ENCODE measurements at places on chromosomes 4 and X.

- no peak for DNase-seq
Measured at GRCh38 chr4:153227469-153228075, 23.3 kb downstream of the TRIM2 start.

DNA sequence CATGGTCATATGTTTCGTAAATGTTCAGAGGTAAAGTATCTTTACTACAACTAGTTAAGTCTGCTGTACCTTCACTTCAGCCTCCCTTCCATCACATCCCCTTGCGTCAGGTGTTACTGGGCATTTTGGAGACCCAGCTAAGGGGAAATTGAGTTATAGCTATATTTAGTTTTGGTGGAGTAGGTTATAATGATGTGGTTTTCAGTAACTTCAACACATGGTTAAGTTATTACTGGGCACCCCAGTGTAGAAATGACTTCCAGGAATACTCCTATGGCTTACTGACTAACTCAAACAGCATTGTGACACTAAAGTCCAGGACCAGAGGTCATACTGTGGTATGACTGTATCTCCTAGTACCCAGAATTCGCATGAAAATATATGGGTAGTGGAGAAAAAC is 23.4 kb upstream of the ACSL1 start:
- DNase-seq, result no peak

GRCh38 chr4:186081202-186081807 is 12.3 kb downstream of the TLR3 start:
- no peak for DNase-seq

DNA sequence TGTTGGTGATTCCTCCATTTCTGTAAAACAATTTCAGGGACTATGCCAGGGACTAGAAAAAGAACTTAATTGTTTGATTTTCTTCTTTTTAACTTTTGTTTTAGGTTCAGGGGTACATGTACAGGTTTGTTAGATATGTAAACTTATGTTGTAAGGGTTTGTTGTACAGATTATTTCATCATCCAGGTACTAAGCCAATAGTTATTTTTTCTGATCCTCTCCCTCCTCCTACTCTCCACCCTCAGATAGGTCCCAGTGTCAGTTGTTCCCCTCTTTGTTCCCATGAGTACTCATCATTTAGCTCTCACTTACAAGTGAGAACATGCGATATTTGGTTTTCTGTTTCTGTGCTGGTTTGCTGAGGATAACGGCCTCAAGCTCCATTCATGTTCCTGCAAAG is 70.8 kb upstream of the BOD1L1 start:
- no peak for DNase-seq

DNA sequence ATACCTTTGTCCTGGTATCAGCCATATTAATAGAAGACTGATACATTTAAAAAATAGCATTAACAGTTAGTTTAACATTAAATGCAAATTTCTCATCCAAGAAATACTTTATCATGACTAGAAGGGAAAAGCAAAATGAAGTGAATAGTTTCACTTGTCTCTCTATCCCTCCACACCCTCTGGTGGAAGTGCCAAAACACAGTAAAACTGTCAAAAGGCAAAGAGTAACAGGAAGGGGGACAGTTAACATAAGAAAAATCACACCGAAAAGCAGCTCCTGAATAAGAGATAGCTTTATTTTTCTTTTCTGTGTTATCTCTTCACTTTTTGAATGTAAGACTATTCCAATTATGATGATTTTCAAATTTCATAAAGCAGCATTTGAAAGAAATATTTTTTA is 187.2 kb downstream of the FBXW7 start:
- peak; percentile 12 for DNase-seq

DNA sequence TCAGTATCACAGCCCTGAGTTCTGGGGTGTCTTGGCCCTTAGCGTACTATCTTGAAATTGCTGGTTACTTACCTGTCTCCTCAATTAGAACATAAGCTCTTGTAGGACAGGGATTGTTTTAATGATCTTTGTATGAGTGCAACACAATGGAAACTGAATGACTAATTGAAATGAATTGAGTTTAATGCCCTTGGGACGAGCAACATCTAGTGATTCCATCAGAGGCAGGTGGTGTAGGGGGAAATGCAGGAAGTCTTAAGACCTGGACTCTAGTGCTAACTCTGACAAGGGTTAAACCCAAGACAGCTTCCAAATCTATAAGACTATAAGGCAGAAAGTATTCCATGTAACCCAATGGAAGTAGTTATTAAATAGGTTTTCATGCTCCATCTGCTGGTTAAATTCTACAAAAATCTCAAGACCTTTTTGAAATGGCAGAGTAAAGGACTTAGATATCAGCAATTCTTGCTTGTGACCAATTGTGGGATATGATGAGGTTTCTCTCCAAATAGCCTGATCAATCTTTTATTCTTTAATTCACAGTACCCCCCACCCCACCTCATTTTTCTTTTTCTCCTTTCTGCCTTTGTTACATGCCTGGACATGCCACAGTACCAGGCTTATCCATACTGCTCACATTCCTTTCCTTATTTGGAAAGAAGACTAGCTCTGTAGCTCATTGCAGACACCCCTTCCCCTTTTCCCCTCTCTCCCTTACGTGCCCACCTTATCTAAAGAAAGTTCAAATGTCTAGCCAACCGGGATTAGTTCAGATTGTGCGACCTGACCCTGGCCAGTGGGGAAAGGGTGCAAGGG is 340.8 kb downstream of the PAPSS1 start:
- no peak for DNase-seq

DNA sequence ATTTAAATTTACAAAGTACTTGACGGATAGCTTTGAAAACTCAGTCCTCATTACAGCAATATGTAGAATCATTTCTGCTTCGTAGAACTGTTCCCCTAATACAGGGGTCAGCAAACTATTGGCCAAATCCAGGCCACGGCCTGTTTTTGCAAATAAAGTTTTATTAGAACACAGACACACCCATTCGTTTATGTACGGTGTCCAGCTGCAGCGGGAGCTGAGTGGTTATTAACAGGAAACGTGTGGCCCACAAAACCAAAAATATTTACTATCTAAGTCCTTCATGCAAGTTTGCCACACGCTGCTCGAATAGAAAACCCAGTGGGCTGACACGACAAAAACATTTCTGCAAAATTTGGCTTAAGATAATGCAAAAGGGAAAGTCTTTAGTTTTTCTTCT is 146.5 kb downstream of the AFAP1 start:
- no peak for DNase-seq

GRCh38 chr4:69032847-69033638 is 63.2 kb upstream of the UGT2B7 start:
- DNase-seq, result no peak

DNA sequence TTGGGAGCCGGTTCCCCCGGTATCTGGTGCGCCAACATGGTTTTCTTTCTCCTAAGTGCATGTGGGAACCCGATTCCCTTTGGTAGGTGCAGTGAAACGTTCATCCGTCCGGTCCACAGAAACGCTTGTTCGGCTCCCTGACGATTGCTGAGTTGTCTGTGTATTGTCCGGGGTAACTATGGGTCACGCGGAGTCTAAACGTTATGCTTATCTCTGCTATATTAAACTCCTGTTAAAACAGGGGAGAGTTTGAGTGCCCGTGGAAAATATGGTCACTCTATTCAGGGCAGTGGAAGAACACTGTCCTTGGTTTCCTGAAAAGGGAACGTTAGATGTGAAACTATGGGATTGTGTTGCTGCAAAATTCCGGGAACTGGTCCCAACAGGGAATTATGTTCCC is 32.4 kb upstream of the MGST2 start:
- DNase-seq, result no peak

DNA sequence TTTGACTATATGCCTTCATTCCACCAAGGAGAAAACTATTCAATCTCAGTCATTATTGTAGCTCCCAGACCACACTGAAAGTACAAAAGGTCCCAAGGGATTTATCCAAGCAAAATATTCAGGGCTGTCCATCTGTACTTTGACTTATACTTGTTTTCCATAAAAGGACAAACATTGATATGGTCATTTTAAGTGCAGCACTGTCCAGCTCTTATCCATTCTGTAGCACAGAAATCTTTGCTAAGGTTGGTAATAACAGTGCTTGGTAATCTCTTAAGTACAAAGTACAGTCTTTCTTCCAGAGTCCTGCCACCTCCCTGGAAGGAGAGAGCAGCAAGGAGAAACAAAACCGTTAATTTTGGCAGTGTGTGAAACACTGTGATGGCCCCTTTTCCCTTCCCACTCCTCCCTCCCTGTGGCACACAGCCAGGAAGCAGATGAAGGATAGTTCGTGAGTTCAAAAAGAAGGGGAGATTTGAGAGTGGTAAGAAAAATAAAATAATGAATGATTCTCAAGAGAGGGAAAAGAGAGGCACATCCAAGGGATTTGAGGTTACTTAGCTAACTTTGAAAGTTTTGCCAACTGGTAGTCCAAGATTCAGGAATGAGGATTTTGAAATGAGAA is 6.8 kb upstream of the CXCL2 start:
- DNase-seq, result no peak

Data from KBM-7 (cell line).